ENCODE measurements at places on chromosomes 3 and 15.

- no peak for DNase-seq
Measured at GRCh38 chr15:88656760-88657221, 18.0 kb downstream of the ISG20 start.

- no peak for DNase-seq
Measured at GRCh38 chr3:148457886-148458285, 239.8 kb upstream of the AGTR1 start.

DNA sequence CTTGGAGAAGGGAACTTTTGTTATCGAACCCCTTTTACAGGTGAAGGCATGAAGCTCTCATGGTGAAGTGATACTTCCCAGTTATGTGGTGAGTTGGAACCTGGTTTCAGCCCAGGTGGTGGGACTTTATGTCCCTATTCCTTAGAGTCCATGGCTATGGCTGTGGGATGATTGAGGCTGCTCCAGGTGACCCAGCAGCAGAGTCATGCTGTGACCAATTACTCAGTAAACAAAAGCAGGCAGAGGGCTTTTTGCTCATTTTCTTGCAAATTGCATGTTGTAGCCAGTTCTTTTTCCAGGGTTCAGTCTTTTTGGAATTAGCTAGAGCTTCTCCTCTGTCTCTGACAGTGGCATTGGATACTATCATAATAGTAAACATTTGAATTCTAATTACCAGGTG lies 70.7 kb downstream of the CACNA2D3 start:
- DNase-seq: no peak

GRCh38 chr3:57729334-57730045 lies 26.6 kb upstream of the SLMAP start:
- DNase-seq: no peak

- DNase-seq: no peak
Measured at GRCh38 chr3:28036599-28037575, 204.5 kb upstream of the CMC1 start.

DNA sequence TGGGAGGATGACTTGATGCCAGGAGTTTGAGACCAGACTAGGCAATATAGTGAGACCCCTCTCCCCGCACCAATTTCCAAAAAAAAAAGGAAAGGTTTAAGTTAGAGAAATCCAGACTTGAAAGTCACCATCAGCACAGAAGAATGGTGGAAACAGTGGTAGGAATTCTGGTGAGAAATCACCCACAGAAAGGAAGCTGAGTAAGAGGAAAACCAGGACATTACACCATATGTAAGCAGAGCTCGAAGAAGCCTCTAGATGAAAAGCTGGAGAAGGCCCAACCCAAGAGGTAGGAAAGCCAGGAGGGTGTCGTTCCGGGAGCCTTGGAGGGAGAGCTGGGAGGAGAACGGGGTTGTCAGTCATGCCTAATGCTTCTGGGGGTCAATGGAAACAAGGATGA lies 40.5 kb downstream of the RASGRP1 start:
- no peak for DNase-seq

GRCh38 chr3:174162550-174162949 lies 696.6 kb upstream of the NAALADL2 start:
- DNase-seq: no peak

- no peak for DNase-seq
Measured at GRCh38 chr3:141115789-141116541, 64.8 kb downstream of the SPSB4 start.

GRCh38 chr3:111936191-111936841 lies 42.5 kb upstream of the ABHD10 start:
- DNase-seq: no peak

- no peak for DNase-seq
Measured at GRCh38 chr3:127712461-127712860, 39.7 kb downstream of the ABTB1 start.

- no peak for DNase-seq
Measured at GRCh38 chr15:22904736-22905135, 66.3 kb downstream of the NIPA2 start.

GRCh38 chr3:89851974-89852621 lies 744.7 kb downstream of the EPHA3 start:
- DNase-seq: peak; percentile 68

- no peak for DNase-seq
Measured at GRCh38 chr15:76614725-76615124, 278.2 kb downstream of the ISL2 start.

DNA sequence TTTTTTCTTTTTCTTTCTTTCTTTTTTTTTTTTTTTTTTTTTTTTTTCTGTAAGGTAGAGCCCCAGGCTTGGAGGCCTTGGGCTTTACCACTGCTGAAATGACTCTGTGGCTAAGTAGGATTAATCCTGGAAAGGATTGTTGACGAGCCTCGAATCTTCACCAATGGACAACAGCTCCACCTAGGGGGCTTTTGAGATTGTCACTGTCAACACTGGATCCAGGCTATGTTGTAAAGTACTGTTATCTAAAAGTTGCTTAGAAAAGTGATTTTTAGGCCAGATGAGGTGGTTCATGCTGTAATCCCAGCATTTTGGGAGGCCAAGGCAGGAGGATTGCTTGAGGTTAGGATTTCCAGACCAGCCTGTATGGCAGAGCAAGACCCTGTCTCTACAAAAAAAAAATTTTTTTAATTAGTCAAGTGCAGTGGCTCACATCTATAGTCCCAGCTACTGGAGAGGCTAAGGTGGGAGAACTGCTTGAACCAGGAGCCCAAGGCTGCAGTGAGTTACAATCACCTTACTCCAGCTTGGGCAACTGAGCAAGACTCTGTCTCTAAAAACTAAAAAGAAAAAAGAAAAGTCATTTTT lies 41.6 kb downstream of the KLHL18 start:
- peak; percentile 82 for DNase-seq

- DNase-seq: no peak
Measured at GRCh38 chr3:29335943-29336342, 55.1 kb downstream of the RBMS3 start.

DNA sequence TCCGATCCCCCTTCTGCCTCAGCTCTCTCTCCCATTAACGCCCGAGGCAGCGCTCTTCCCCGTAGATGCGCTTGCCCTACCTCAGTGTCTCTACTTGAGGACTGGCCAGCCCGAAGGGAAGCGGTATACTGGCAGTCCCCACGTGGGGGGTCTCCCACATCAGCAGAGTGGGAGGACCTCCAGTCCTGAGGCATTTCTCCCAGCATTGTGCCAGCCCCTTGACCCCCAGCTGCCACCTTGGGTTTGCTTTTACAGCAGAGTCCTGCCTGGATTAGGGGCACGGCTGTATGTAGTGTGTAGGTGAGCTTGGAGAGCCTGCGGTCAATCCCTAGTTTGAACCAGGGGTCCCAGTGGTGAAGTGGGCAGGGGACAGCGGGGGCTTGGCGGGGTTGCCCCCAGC lies 767 bp downstream of the SEMA3F start:
- no peak for DNase-seq

GRCh38 chr15:41698779-41699178 lies 38.6 kb downstream of the MGA start:
- no peak for DNase-seq

DNA sequence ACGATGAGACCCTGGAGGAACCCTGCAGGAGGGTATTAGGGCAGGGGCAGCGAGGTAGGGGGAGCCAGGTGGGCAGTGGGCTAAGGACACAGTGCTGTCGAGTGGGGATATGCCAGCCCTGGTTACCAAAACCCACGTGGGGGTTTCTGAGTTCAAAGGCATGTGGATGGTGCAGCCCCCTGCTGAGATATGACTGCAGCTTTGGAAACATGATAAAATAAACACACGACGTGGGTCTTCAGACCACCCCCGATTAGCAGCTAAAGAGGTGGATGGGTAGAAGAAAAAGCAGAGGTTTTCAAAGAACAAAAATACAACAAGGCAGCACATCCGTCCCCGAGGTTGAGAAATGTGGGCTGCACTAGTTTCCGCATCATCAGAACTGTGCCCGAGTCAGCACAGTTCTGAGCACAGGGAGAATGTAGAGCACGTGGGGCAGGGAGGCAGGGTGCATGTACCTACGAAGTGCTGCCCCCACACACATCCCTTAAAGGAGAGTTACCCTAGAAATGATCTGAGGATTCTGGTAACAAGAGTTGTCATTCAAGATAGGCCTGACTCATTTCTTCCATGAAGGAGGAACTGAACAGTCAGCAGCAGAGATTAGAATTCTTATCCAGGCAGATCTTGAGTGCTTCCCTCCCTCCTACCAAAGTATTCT lies 121.3 kb downstream of the RPLP1 start:
- no peak for DNase-seq

- DNase-seq: no peak
Measured at GRCh38 chr15:31060429-31061140, 40.9 kb downstream of the TRPM1 start.

GRCh38 chr15:77654975-77655374 lies 22.3 kb upstream of the LINGO1 start:
- no peak for DNase-seq

- DNase-seq: no peak
Measured at GRCh38 chr15:29170521-29170920, 99.1 kb downstream of the NSMCE3 start.
